ENCODE measurements at places on chromosomes 1 and 21.
A peak's percentile ranks its signal among the peaks of the same experiment; 100 is the strongest.

- DNase-seq = no peak
These were observed 9.8 kb upstream of the SLC19A1 start for GRCh38 chr21:45551783-45552695.

DNA sequence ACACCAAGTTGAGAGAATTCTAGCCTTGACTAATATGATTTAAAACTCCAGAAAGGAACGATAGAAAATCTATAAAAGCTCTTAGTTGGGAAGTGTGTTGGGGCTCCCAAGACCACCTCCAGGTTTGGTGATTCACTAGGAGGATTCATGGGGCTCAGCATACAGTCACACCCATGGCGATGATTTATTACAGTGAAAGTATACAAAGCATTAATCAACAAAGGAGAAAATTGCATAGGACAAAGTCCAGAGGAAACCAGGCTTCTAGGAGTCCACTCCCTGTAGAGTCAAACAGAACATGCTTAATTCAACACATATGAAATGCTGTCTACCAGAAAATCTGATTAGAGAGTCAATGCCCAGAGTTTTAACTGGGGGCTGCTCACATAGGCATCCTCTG lies 4.8 kb downstream of the CDCA8 start:
- no peak for DNase-seq

- DNase-seq = no peak
These were observed 30.4 kb downstream of the ERG start for GRCh38 chr21:38467911-38468310.

DNA sequence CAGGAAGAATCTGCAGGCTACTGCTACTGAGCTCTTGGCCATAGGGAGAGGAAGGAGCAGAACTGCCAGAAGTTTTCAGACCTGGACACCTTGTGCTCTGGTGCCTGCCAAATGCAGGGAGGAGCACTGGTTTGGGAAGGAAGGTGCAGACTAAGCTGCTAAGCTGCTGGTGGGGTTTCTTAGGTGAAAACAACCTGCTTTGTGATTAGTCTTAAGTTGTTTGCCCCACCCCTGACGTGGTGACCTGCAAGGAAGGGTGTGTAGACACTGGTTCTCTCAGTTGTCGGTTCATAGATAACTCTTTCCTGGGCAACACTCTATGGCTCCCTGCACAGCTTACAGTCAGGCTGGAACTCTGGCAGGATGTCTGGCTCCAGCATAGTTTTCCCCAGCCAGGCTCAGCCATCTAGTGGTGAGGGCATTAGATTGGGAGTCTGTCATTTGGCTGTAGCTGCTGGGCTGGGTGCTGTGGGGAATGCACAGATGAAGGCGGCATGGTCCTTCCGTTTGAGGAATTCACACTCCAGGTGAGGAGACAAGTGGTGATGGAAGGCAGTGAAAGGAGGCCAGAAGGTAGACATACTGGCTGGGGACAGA lies 10.3 kb upstream of the S100A10 start:
- DNase-seq = no peak

- no peak for DNase-seq
These were observed 70.4 kb upstream of the ANGPTL1 start for GRCh38 chr1:178941261-178941689.

GRCh38 chr1:118360817-118361216 lies 175.8 kb upstream of the SPAG17 start:
- DNase-seq = no peak

DNA sequence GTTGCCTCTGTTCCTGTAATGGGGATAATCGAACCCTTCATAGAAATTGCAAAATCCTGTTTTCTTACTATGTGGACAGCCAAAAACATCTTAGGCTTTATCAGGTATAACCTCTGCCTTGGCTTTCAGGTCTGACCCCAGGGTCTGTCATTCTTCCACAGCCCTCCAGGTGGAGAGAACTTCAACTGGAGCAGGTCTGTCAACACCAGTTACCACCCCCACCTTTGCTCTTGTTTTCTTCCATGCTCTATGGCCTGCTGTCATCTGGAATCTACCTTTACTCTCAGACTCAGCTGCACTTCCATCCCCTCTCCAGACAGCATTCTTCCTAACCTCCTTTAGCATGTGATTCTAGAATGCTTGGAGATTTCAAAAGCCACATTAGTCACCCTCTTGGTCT lies 10.4 kb upstream of the GJA9 start:
- DNase-seq = peak; percentile 12

- no peak for DNase-seq
These were observed 342.2 kb downstream of the OMA1 start for GRCh38 chr1:58204284-58204683.

- DNase-seq = no peak
These were observed 2.7 kb downstream of the CELF3 start for GRCh38 chr1:151713874-151714273.

DNA sequence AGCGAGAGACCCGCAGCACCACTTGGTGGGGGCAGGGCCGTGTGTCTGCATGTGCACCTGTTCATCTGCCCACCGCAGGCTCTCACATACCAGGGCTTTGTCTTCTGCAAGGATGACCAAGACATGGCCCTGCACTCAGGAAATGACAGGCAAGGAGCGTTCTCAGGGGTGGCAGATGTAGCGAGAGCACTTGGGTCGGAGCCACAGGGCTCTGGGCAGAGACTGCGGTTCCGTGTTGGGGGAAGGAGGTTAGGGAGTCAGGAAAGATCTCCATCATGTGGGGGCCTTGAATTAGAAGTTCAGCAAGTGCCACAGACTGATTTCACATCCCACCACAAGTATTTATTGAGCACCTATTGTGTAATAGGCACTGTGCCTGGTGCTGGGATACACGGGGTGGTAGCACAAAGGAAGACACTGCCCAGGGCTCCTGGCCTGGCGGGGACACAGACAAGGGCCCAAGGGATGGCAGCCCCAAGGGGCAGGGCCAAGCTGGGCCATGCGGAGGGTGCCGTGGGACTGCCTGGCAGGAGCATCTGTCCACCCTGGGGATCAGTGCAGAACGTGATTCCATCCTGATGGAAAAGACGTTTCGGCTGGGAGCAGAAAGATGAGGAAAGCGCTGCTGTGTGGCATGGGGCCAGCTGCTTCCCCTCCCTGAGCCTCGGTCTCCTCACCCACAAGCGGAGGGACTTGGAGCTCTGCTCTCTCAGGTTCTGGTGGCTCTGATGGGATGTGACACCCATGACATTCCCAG lies 11.4 kb upstream of the SPSB1 start:
- no peak for DNase-seq

GRCh38 chr1:206116873-206117150 lies 376 bp downstream of the AVPR1B start:
- DNase-seq = no peak

GRCh38 chr1:97050506-97050905 lies 328.9 kb downstream of the PTBP2 start:
- no peak for DNase-seq

Data from CD4-positive, alpha-beta T cell treated with Interleukin-17A for 1 hour (primary cell).